ENCODE measurements at places on chromosomes 6 and 20.

GRCh38 chr6:158516098-158516497 lies 43.8 kb upstream of the TMEM181 start:
- no peak for DNase-seq

GRCh38 chr6:70157086-70157485 lies 145.8 kb downstream of the COL9A1 start:
- DNase-seq = no peak

- DNase-seq = no peak
These were observed 78.1 kb upstream of the CD93 start for GRCh38 chr20:23164176-23164601.

GRCh38 chr6:75602246-75603105 lies 796 bp downstream of the SENP6 start:
- DNase-seq = peak; percentile 77

GRCh38 chr20:35604449-35604747 lies 11.2 kb upstream of the SPAG4 start:
- peak; percentile 20 for DNase-seq

DNA sequence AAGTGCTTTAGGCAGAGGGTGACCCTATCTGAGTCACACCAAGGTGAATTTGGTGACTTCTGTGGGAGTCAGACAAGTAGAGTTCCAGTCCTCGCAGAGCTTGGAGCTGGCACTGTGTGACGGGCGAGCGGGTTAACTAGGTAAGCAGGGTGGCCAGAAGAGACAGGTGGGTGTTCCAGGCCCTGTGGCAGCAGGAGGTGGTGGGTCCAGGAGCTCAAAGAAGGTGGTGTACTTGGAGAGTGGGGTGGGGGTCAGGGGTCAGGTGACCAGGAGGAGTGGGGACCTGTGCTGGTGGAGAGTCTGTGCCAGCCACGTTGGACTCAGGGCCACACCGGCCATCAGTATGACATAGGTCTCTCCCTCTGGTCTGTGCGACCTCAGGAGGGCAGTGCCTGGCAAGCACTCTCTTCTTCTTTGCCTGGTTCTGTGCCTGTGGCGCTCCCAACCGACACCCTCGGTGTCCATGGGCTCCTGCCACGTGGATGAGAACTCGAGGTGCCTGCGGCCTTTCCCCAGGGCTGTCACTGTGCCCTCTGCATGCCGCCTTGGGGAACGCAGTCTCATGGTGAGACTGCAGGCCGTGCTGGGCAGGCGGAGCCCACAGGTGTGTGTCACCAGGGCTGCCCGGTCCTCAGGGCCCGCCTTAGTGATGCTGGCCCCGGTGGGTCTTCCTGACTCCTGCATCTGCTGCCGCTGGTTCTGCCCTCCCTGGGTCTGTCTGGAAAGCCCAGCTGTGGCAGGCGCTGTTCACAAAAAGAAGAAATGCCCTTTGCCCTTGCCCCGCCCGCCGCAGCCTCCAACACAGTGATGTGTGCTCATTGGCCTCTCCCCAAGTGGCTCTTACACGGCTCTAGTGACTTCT lies 1.6 kb downstream of the MRGBP start:
- no peak for DNase-seq

DNA sequence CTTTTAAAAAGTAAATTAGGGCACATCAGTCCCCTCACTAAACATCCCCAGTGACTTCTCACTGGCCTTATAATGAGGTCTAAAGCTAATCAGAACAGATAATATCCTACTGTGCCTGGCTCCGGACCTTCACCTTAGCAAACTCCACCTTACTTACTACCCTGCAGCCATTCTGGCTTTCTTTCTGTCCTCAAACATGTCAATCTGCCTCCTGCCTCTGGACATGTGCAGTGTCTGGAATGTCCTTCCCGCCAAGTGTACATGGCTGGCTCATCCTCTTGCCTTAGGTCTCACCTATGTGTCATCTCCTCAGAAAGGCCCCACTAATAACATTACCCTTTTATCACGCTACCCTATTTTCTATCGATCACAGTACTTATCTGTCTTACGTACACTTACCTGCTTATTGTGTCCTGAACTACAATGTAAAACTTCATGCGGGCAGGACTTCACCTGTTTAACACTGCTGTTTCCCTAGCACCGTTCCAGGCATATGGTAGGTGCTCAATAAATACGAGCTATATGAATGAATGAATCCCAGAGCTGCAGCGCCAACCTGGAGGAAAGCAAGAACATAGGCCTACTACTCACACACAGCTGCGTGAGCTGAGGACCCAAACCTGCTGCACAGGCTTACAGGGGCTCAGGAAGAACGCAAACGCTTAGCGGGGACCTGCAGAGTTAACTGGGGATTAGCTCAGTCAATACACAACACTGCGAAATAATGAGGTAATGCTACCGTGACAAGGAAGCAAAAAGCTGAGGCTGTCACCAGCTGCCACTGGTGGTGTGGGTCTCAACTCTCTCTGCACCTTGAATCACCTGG lies 991 bp downstream of the UQCC2 start:
- DNase-seq = peak; percentile 20

DNA sequence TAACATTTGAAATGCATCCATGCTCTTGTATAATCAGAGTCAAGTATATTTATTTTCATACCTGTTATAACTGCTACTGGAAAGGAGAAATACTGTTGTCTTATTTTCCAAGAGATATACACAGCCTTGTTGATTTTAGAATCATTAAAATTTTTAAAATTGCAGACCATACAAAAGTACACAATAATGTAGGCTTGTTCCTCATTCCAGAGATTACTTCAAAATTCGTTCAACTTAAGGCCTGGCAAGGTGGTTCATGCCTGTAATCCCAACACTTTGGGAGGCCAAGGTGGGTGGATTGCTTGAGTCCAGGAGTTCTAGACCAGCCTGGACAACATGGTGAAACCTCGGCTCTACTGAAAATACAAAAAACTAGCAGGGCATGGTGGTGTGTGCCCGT lies 6.1 kb downstream of the RNF114 start:
- DNase-seq = no peak

DNA sequence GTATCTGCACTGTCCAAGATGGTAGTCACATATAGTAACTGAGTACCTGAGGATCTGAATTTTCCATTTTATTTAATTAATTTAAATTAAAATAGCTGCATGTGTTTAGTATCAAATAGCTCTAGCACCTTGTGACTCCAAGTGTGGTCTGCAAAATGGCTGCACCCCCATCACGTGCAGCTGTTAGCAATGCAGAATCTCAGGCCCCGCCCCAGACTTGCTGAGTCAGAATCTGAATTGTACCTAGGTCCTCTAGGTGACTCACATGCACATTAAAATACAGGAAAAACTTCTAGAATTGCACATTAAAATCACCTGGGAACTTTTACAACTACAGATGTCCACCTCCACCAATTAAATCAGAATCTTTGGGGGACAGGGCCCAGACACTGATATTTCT lies 19.2 kb upstream of the FAM83C start:
- DNase-seq = peak; percentile 66

DNA sequence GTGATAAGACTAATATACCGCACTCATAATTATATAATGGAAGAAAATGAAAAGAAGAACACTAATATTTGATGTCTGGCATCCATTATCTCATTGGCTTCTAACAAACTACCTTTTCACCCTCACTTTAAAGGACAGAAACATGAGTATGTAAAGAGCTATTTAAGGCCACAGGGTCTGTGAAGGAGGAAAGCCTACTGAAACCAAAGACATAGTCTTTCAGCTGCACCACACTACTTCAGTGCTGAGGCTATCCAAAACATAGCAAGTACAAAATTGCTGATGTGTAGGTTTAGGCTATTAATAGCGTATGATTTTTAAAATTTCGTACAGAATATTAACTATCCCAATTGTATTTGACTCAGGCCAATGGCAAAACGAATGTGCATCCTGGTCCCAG lies 38.2 kb upstream of the SLC2A12 start:
- no peak for DNase-seq

DNA sequence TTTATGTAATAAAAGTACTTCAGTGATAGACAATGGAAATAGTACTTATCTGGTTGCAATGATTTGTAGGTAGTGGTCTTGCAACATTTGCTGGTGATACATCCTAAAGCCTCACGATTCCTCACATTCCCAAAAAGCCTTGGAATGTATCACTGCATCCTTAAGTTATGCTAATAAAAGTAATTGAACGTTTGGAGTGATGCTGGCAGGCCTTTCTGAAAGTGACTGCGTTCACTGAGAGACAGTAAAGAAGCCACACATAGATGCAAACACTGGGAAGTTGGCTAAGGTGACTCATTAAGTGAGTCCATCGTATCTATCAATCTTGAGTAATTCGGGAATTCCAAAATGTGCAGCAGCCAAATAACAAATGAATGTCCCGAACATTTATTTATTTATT lies 444.1 kb upstream of the SOX4 start:
- DNase-seq = peak; percentile 64

DNA sequence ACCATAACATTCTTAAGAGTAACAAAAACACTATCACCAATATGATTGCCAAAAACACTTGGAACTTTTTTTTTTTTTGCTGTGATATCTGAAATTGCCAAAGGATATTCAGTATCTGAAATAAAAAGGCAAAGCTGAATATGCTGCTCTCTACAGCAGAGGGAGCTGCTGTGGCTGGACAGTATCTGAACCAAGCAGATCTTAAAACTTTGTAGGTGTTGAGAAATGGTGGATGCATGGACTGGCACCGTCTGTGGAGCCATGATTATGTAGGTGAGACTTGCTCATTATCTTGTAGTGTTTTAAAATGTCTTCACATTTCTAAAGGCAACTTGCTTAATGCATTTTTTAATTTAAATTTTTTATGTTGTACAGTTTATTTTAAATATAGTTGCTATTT lies 9.2 kb downstream of the PDCD2 start:
- DNase-seq = peak; percentile 47

GRCh38 chr6:81875782-81876293 lies 123.4 kb upstream of the TENT5A start:
- DNase-seq = no peak

DNA sequence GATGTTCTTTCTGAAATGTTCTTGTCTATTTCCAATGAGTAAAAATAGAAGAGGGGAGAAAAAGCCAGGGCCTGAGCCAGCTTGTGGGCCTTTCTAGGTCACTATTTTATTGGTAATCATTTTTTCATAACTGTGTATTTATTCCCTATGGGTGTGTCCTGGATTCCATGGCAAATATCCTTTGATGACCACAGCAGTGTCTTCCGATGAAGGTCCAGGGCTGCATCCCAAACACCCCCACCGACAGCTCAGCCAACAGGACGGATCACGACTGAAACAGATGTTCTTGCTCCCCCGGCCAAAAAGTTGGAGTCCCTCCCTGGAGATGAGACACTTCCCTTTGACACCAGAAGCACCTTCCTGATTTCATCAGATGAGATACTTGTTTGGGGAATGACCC lies 105.4 kb upstream of the PLEKHG1 start:
- DNase-seq = peak; percentile 5

DNA sequence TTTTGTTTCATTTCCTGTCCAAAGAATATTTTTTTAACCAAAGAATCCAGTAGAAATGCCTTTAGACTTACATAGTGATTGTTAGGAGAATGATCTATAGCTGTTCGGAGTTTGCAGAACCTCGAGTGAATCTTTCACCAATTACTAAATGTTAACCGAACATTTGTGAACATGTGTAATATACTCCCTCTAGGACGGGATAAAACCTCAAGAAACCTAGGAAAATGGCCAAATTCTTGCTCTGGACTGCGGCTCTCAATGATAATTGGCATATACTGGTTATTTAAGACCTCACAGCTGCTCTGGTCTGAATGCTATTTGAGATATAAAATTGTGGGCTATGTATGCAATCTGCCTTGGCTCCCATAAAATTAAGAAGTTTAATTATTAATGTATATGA lies 137.1 kb downstream of the PACRG start:
- DNase-seq = no peak

DNA sequence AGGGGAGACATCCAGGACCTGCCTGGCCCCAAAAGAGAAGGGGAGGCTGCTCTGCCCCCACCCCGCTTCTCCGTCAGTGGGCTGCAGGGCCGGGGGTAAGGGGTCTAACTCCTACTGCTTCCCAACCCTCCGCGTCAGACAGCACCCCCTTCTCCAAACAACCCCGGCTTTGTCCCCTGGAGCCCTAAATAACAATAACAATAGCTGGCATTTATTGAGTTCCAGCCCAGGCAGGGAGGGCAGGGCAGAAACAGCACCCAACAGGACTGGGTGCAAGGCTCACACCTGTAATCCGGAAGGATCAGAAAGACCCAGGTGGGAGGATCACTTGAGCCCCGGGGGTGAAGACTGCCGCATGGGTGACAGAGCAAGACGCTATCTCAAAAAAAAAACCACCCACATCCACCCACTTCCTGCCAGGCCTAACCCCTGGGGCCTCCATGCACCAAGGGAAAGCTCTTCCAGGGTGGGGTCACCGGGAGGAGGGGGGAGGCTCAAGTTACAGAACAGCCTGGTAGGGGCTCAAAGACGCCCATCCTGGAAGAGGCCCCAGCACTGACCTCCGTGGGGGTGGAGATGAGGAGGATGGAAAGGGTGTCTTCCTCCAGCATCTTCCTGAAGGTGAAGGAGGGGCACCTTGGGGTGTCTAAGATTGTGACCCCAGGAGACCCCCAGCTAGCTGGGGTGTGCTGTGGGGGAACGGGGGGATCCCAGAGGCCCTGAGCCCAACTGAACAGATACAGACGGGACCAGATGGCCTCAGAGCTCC lies 1.3 kb upstream of the FNDC11 start:
- no peak for DNase-seq

DNA sequence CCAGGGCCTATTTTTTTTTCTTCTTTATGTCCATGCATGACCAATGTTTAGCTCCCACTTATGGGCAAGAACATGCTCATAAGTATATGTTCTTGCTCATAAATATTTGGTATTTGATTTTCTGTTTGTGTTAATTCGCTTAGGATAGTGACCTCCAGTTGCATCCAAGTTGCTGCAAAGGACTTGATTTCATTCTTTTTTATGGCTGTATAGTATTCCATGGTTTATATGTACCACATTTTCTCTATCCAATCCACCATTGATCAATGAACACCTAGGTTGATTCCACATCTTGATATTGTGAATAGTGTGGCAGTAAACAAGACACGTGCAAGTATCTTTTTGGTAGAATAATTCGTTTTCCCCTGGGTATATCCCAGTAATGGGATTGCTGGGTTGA lies 78.1 kb downstream of the RTN4IP1 start:
- no peak for DNase-seq

DNA sequence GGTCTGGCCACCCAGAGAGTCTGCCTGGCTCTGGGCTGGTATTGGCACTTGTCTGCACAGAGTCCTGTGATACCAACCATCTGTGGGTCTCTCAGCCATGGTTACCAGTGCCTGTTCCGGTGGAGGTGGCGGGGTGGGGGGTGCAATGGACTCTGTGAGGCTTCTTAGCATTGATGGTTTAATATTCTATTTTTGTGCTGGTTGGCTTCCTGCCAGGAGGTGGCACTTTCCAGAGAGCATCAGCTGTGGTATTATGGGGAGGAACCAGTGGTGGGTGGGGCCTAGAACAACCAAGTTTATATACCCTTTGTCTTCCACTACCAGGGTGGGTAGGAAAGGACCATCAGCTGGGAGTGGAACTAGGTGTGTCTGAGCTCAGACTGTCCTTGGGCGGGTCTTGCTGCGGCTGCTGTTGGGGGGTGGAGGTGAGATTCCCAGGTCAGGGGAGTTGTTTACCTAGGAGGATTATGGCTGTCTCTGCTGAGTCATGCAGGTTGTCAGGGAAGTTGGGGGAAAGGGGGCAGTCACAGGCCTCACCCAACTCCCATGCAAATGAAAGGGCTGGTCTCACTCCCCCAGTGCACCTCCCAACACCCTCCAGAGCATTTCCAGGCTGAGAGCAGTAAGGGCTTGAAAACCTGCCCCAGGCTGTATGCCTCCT lies 117.5 kb downstream of the FLRT3 start:
- DNase-seq = no peak

Measured in GM23248 (cell line).